H9 (cell line): ENCODE measurements at places on chromosomes 13 and 19. TPM values are rescaled to one million over a fixed set of nuclear protein-coding genes. Genes with fewer than 3 reads are reported as not detected.

The NFILZ gene
- not detected in 2 replicates for total RNA-seq

DNA sequence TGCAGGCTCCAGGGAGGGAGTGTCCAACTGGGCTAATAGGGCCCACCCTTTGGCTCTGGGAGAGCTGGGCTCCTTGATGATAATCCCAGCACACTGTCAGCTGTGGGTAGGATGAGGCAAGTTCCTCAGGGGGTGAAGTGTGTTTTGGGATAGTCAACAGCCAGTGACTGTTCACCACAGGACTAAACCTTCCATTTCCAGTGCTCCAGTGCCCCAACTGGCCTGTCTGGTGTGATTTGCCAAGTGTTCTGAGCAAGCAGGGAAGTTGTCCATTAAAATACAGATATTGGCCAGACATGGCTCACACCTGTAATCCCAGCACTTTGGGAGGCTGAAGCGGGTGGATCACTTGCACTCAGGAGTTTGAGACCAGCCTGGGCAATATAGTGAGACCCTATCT is 150.9 kb downstream of the TM9SF2 start:
- no peak for DNase-seq

DNA sequence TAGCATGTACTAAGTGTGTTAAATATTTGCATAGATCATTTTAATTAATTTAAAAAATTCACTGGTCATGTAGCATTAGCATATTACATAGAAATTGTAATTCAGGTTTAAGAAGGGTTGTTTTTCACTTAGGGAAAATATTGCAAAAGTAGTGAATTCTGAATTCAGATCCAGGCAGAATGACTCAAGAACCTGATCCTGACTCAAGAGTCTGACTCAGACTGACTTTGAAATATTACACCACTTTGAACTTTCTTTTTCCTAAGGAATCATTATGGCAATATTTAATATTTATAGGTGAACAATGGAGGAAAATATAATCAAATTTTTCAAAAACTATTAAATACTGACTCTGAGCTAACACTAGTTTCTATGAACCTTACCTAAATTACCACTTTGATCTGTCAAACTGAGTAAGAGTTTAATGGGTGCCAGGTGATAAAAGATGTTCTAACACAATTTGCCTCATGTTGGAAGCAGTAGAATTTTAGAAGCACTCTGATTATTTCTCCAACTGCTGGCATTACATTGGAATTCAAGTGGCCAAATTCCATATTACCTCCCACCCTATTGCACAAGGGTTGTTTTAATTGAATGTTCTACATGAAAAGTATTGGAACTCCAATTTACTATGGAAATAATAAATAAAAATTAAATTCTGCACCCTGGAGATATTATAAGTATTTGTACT is 261.6 kb downstream of the SLITRK1 start:
- DNase-seq = no peak

GRCh38 chr19:47598407-47599349 is 10.3 kb upstream of the BICRA start:
- peak; percentile 78 for DNase-seq
